NCI-H1105 (cell line): ENCODE measurements at places on chromosomes 11 and 22.

- DNase-seq = no peak
These were observed 90.7 kb downstream of the FAM76B start for GRCh38 chr11:95698676-95699557.

- DNase-seq = peak; percentile 12
These were observed 50.7 kb downstream of the RRAS2 start for GRCh38 chr11:14308114-14308896.

DNA sequence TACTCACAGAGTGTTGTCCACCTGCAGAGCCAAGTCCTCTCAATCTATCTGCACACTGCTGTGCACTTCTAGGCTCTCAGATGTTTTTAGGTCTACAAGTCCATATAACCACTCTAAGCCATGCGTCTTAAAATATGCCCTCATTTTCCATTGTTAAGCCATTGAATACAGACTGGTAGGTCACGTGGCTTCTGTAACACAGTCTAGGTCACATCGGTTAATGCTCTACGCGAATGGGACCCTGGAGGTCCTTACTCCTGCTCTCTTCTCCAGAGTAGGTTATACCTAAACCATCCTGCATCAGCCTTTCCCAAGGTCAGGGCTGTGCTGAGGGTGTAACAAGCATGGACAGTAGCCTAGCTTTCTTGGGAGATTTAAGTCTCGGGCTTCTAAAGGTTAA is 819 bp downstream of the JAML start:
- no peak for DNase-seq

DNA sequence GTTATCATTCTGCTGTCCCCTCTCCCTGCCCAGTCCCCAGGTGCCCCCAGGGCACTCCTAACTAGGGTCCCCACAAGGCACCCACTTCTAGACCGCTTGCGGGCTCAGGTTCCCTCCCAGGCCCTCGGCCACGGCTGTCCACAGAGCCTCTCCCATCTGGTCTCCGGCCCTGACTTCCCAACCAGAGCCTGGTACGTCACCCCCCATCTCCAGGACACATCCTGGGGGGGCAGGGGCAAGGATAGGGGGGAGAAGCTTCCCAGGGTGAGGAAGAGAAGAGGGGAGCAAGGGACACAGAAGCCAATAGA is 457 bp downstream of the SSTR3 start:
- DNase-seq = no peak

GRCh38 chr11:83159902-83160865 is 3.3 kb downstream of the PCF11 start:
- DNase-seq = no peak

GRCh38 chr11:34789196-34789834 is 126.9 kb downstream of the APIP start:
- DNase-seq = peak; percentile 80

- no peak for DNase-seq
These were observed 33.2 kb downstream of the CSF2RB start for GRCh38 chr22:36946421-36947158.
